AG09319 (cell line): ENCODE measurements at places on chromosomes 11 and 22.

DNA sequence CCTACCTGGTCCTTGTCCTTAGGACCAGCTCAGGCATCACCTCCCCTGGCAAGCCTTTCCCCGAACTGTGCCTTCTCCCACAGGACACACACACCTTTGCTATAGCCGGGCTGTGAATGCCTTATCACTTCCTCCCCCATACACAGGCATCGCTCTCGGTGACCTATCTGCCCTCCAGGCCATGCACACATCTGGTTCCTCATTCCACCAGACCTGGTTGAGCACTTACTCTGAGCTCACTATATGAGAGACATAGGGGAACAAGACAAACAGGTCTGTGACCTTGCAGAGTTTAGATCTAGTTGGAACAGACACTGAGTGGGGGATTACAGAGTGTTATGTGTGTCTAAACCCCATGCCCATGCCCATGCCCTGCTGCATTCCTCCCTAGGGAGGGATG is 3.1 kb upstream of the BCR start:
- no peak for DNase-seq

DNA sequence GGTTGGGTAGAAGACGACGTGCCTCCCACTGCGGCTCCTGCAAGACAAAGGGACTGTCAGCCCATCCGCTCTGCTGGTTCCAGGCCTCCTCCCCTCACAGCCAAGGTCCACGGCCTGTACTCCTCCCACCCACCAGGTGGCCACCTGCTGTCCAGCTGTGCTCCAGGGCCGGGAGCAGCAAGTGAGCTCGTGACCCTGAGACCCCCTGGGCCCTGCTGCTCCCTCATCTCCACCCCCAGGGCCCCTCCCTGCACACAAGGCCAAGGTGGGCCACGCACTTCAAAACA is 27.4 kb downstream of the TSPAN4 start:
- DNase-seq = no peak

GRCh38 chr22:35537232-35537631 is 3.4 kb upstream of the RASD2 start:
- DNase-seq = no peak

DNA sequence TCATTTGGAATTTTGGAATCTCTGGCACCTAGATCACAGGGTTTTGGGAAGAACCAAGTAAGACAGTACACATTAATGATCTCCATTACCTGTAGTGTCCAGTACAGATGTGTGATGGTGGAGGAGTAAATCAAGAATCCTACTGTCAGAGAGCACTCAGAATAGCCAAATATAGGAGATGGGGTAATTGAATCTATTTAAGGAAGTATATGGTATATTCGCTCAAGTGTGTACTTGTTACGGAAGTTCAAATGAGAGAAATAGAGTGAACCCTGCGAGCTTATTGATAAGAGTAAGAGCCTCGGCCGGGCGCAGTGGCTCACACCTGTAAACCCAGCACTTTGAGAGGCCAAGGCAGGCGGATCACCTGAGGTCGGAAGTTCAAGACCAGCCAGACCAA is 2.2 kb downstream of the SPCS2 start:
- no peak for DNase-seq

- DNase-seq = no peak
Observed at GRCh38 chr11:75543806-75544205, 18.1 kb upstream of the GDPD5 start.

DNA sequence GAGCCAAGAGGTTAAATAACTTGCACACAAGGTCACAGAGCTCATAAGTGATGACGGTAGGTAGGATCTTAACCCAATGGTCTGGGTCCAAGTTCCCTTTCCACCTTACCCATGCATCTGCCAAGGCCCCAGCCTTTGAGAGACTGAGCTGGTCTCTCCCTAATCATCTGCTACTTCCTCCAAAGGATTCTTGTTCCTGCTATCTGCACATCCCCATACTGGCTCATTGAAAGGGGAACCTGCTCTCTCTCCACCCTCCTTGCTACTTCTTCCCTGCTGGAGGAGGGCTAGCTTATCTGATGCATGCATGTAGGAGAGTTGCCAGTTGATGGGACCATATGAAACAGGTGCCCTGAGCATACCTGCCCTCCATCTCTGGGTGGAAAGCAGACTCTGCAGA is 47.7 kb downstream of the COMMD9 start:
- DNase-seq = no peak

GRCh38 chr22:42648368-42649245 is 585 bp downstream of the CYB5R3 start:
- DNase-seq = no peak

GRCh38 chr11:96051820-96052219 is 127.9 kb upstream of the MTMR2 start:
- no peak for DNase-seq

- DNase-seq = peak; percentile 54
Observed at GRCh38 chr11:16785520-16786128, 47.2 kb downstream of the C11orf58 start.

DNA sequence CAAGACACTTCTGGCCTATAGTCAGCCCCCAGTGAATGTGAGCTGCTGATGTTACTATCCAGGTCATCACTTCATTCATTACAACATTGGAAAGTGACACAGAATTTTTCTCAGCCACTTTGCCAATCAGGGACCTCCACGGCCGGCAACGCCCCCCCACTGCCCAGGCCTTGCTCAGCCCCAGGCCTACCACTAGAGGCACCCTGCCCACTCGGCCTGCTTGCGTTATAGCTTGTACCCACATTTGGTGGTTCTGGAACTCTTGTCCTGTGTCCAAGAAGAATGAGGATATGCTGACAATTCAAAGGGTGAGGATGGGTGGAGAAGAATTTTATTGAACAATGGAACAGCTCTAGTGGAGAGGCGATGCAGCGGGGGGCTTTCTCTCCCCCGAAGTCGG is 96.2 kb downstream of the TSPAN18 start:
- DNase-seq = no peak

DNA sequence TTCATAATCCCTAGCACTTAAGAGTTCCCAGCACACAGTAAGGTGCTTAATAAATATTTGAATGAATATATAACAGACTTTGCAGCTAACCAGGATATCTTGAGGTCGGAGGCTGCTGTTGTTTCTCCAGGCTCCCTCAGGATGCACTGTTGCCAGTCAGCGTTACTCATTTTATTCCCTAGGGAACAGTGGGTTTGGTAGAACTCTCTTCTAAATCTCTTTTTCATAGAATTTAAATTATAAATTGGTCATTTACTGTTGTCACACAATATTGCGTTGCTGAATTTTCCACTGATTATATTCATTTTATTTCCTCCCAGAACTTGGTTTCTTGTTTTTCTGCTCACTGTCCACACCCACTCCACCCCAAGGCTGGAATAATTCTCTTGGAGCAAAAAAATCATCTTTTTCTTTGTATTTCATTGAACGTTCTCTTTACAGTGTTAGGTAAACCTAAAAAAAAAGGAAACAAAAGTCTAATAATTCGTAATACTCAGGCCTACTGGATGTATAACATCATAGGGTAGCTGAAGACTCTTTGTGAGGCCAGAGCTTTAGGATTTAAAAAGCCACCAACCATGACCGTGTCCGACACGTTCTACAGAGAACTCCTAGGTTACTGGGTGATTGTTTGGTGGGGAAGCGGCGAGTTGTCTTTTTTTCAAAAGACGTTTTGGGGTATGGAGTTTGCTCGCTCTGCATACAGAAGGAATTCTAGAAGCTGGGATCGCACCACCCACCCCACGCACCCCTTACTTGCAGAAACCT is 766 bp upstream of the CAPRIN1 start:
- DNase-seq = no peak
